Right atrium auricular region (tissue), 2 donors: ENCODE measurements at places on chromosomes 2 and 18. TPM values are rescaled to one million over a fixed set of nuclear protein-coding genes. Genes with fewer than 3 reads are reported as not detected.
A peak's percentile ranks its signal among the peaks of the same experiment; 100 is the strongest.

DNA sequence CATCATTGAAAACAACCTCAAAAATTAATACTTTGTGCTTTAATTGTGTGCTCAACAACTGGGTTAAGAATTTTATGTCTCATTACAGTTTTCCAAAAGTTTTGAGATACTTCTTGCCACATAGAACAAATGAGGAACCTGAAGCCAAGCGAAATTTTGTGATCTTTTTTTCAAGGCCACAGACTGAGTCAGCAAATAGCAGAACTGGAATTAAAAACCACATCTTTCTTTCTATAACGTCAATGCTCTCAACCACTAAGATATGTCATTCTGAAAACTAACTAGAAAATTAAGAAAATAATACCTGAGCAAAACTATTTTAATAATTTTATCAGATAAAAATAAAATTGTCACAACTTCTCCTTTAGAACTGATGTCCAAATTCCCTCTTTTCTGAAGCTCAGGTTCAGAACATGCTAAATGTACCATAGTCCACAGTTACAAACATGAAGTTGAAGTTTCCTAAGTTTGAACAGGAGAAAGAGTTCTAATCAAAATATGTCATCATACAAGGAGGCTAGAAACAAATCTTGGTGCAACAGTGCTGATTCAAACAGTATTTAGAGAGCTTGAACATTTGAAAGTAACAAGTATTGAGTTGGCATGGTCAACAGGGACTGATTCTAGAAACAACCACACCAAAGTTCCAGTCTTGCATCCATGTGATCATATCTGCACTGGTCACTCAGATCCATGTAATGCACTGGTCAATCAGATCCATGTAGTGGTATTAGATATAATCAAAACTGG is 27.6 kb upstream of the CALCRL start:
- no peak for DNase-seq

DNA sequence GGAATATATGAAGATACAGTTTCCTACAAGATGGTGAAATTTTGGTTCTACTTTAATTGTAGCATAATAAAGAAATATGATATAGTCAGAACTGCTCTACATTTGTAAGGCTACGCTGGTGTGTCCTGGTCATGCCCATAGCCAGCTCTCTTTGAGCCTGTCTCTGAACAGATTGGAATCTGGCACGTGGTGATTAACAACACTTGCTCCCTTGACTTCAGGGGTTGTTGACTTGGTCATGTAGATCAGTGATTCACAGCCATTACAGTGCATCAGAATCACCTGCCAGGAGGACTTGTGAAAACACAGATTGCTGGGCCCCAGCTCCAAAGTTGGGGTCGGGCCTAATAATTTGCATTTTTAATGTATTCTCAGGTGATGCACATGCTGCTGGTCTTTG is 80.4 kb downstream of the PTPRM start:
- DNase-seq: no peak

The RAX gene
- total RNA-seq: not detected

The RAB27B gene
- total RNA-seq: 1.1 TPM

The RBM44 gene
- total RNA-seq: 0.30 TPM

The IL36A gene
- total RNA-seq: not detected

- DNase-seq: no peak
These were observed 43.0 kb upstream of the ZNF804A start for GRCh38 chr2:184555352-184555751.

The CIB4 gene
- not detected for total RNA-seq

DNA sequence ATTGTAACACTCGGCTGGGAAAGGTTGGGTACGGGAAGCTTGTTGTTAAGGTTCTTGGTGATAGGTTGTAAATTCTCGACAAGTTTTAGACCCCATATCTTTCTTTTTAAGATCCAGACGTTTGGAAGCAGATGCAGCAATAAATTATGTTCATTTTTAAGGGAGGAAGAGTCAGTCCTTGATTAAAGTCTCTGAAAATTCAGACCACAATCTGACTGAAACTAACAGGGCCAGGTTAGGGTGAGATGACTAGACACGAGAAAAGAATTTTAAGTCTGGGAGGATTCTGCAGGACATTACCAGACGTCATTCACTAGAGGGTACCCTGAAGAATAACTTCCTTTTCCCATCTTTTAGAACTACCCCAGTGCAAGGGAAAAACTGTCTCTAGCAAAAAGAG is 16.1 kb downstream of the WIPF1 start:
- DNase-seq: no peak

The TMX3 gene
- 17.7 TPM for total RNA-seq

DNA sequence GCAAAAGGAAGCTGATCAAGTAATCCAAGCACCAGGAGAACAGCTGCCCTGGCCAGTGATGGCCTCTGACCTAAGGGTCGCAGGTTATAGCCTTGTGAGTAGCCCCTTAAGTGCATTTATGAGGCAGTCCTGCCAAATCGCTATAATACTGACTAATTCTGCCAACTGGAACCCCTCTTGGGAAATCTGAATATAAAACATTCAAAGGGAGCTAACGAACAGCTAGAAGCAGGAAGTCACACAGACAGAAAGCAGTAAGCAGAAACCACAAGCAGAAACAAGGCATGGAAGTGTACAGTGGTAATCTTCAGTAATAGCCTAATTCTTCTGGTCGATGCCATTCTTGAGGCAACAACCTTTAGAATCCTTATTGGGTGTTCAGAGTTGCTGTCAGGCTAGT is 521.3 kb downstream of the METTL4 start:
- no peak for DNase-seq

GRCh38 chr2:185895828-185896693 is 157.5 kb downstream of the FSIP2 start:
- no peak for DNase-seq

GRCh38 chr18:23528580-23529472 is 25.5 kb downstream of the RMC1 start:
- peak; percentile 71 for DNase-seq

The HDLBP gene
- 274 TPM for total RNA-seq

The GAREM2 gene
- total RNA-seq: 3.0 TPM

The EIF2B4 gene
- total RNA-seq: 27.1 TPM

GRCh38 chr18:10271481-10271880 is 183.0 kb upstream of the APCDD1 start:
- DNase-seq: peak; percentile 65

DNA sequence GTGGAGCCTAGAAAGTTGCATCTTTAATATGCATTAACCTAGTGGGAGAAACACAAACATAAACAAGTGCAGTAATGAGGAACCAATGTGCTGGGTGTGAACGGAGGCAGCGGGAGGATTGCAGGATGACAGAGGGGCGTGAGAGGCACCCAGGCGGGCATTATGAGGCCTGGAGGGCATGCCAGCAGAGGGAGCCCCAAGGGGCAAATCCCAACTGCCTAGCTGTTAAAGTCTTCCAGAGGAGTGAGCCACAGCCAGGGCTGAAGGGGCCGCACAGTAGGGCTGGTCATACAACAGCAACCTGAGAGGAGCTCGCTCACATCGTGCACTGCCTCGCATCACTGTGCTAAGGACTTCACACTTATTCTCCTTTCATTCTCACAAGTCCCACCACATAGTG is 13.3 kb upstream of the PRELID3A start:
- no peak for DNase-seq

DNA sequence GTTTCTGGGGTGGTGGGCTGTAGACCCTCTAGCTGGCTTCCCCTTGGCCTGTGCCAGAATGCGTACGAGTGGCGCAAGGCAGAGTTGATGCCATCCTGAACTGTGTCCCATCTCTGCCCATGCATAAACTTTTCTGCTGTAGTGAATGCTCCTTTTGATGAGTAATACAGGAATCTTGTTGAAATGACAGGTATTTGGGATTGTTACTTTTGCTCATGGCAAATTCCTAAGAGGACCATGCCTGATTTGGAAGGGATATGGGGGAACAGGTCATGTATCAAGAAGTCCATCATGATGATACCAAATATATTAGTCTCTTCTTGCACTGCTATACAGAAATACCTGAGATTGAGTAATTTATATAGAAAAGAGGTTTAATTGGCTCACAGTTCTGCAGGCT is 648.0 kb downstream of the SLC4A3 start:
- no peak for DNase-seq

The DSG2 gene
- total RNA-seq: 64.4 TPM

- DNase-seq: no peak
These were observed 125.5 kb downstream of the MC4R start for GRCh38 chr18:60247103-60247502.

The TMEM198 gene
- total RNA-seq: 1.8 TPM

DNA sequence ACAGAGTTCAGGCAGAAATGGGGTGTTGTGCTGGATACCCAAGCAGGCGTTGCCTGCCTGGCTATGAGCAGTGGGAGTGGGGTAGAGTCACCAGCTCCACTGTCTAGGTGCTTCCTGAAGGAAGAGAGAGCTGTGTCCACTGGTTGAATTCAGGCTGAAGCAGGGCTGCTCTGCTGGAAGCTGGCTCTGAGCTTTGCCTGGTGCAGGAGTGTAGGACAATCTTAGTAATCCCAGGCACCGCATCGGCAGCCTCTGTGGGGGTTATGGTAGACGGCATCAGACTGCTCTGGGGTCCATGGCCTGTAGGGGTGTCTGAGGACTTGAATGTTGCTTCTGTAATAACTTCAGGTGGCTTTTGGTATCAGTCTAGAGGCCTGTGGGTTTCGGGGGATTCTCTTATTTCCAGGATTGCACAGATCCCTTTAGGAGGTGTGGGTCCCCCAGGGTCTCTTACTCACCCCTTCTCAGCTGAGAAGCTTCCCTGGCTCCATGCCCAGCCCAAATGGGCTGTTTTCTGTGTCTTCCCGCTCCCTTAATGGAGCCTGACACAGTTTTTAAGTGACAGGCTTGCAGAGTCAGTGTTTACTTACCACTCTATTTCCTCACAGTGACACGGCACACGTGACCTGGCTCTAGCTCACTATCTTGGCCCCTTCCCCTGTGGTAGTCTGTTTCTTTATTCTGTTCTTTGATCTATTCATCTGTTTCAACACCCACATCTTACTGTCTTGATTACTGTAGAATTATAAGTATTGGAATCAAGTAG is 644.3 kb downstream of the CBLN2 start:
- no peak for DNase-seq

- DNase-seq: no peak
These were observed at the start of gene MATN3 for GRCh38 chr2:20012282-20013125. TSS of gene MATN3 (minus strand) at chr2:20012668. CDS start at chr2:20012631, 37 bp downstream.

The ABHD1 gene
- total RNA-seq: 1.0 TPM

DNA sequence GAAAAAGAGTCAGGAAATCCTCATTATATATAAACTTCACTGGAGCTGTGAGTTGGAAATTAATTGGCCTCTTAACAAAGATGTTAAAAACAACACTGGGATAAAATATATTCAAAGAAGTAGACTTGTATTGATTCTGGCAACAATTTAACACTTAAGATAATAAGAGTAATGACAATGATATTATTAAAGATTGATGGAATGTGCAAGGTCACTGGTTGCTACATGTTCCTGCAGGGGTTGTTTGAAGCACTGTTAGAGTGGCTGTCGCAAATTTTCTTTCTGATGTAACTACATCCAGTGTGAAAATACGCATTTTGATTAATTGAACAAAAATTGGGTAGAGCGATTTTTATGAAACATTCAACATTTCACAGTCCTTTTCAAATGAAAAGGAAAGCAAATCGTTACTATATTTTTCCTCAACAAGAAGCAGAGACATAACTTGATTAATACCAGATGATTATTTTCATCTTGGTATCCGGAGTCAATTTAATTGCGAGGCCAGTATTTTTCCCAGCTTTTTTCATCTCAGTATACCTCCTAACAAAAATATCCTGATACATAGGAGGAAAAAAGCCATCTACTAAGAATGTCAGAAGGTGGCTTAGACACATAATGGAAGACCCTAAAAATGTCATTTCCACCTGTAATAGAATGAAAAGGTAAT is 6.1 kb downstream of the PTGR3 start:
- DNase-seq: no peak

DNA sequence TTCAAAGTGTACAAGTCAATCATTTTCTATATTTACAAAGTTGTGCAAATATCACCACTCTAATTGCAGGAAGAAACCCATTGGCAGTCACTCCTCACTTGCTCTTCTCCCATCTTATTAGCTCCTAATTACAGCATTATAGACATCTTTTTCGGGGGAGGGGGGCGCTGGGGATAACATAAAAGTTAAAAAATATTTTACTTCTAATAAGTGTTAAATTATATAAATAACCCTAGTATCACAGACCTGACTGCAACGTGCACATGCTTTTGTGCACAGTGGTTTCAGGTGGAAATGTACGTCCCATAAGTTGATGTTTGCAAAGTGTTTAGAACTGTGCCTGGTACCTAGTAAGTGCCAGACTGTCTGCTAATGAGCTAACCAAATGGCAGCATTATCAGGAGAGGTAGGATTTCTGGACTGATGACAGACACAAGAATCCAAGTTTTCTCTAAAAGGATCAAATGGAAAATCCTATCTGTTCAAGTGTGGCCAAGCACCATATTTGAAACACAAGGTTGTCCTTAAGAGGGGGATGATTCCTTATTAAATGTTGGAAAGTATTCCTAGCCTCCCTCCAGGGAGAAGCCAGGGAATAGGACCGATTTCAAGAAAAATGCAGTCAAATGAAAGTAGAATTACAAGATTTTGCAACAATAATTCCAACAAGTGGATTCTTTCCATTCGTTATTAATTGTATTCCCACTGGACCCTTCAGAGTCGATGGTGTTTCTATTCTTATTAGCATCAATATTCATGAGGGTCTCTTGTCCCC is 70.0 kb downstream of the ACKR3 start:
- peak; percentile 53 for DNase-seq

- no peak for DNase-seq
These were observed 181.7 kb upstream of the ETAA1 start for GRCh38 chr2:67215214-67216055.

The COLEC11 gene
- total RNA-seq: 56.6 TPM

The MROH2A gene
- not detected for total RNA-seq

The PSTPIP2 gene
- 3.9 TPM for total RNA-seq

DNA sequence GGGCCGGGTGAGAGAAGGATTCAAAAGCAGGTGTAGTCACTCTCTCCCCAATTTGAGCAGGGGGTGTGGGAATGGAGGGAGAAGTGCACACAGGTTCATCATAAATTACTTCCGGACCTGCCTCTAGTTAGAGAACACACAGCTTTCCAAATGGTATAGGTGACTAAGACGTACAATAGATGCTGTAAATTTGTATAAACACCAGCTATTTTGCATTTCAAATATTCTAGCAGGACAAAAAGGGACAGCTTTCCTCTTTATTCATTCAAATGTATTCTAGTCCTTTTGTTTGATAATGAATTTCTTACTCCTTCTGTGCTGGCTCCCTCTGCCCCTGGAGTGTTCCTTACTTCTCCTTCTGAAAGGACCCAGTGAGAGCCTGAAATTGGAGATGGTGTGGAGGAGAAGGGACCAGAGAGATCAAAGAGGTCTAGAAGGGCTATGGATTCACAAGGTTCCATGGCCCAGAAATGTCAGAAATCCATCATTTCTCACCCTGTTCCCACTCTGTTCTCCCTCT is 53.2 kb upstream of the SH3BP4 start:
- DNase-seq: no peak
